RKO (cell line): ENCODE measurements at places on chromosomes 11 and 22.

DNA sequence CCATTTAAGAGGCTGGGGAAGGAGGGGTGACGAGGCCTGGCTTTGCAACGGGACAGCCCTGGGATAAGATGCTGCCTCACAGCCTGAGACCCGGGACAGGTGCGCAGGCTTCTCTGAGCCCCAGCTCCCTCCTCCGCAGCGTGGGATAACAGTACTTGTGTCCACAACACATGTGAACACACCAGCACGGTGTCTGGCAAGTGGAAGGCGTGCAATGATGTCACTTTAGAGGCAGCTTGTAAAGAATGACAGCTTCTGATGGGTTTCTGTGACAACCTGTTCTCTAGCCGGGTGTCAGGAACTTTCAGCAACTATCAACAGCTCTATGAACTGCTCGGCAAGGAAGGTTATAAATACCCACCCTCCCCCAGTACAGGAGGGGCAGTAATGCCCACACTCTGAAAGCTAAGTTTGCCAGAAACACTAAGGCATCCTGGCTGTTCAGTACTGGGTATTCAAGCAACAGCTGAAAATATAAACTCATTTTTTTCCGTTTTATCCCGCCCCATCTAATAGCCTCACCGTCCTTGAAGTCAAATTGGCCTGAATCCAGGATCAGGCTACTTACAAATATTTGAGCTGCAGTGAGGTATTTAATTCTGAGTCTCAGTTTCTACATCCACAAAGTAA, 59.7 kb downstream of the MYH9 start:
- no peak for DNase-seq

- no peak for DNase-seq
Observed at GRCh38 chr11:35126000-35126878, 12.7 kb upstream of the CD44 start.

GRCh38 chr11:86983021-86983488, 27.9 kb upstream of the FZD4 start:
- no peak for DNase-seq

GRCh38 chr11:57499413-57499982, 16.0 kb downstream of the SLC43A1 start:
- DNase-seq, result no peak

DNA sequence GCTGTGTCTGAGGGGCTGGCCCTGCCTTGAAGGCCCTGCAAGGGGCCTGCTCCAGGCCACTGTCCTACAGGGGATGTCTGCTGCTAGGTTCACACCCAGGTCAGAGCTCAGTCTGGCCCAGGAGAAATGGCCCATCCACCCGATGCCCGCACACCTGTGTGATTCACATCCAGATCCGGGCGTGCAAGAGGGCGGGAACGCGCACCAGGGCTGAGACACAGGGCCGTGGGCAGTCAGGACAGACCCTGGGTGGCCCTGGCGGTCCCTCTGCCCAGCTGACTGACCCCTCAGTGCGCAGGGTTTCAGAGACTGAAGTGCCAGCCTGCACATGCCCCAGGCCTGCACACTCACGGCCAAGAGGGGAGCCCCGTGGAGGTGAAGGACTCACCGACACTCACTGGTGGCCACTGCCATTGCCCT, 7.4 kb downstream of the TOLLIP start:
- no peak for DNase-seq

- no peak for DNase-seq
Observed at GRCh38 chr11:23976426-23976825, 520.4 kb upstream of the LUZP2 start.

- DNase-seq, result no peak
Observed at GRCh38 chr11:76030968-76031590, 175.2 kb downstream of the WNT11 start.

DNA sequence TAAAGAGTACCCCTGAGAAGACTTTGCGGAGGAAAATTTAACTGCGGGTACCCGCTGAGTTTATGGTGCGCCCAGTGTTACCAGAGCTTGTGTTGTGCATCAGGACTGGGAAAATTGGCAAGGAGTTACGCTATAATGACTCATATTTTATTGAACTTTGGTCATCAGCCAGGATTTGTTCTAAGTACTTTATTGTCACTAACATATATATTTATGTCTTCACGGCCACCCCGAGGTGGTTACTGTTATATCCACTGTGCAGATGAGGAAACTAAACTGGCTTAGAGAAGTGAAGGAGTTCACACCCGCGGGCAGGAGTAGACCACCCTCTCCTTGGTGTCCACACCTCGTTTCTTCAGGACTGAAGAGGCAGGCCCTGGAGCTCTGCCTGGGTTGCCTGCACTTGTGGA, 667 bp downstream of the ACCS start:
- peak; percentile 92 for DNase-seq

DNA sequence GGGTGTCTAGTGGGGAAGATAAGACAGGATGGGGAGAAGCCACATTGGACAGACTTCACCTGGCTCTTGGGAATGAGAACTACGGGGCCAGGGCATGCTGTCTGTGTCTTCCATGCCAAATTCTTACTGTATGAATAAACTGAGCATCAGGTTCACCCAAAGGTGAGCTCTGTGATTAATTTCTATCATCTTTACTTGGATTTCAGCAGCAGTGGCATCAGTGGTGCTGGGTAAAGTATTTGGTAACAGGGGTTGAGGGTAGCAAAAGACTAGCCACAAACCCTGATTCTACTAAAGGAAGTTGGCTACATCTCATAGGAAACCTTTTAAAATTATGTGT, 38.8 kb downstream of the IRAG1 start:
- no peak for DNase-seq

- DNase-seq, result no peak
Observed at GRCh38 chr22:44933666-44934453, 75.9 kb downstream of the PHF21B start.

DNA sequence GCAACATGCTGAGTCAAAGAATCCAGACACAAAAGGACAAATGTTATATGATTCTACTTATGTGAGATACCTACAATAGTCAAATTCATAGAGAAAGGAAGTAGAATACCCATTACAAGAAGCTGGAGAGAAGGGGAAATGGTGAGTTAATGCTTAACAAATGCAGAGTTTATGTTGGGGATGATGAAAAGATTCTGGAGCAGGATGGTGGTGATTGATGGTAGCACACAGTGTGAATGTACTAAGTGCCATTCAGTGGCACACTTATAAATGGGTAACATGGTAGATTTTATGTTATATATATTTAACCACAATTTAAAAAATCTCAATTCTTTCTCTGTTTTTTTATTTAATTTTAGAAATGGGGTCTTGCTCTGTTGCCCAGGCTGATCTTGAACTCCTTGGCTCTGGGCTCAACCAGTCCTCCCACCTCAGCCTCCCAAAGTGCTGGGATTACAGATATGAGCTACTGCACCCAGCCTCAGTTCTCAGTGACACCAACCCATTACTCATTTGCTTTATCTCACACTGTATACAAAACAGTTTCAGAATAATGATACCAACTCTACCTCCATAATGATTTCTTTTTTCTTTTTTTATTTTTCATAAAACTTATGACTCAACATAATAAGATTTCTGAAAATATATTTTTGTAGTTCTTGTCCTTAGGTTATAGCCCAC, 9.6 kb upstream of the RELA start:
- DNase-seq, result no peak

GRCh38 chr11:18384157-18384641, 10.2 kb upstream of the LDHA start:
- no peak for DNase-seq

- no peak for DNase-seq
Observed at GRCh38 chr22:20434773-20435172, 2.9 kb downstream of the SCARF2 start.

DNA sequence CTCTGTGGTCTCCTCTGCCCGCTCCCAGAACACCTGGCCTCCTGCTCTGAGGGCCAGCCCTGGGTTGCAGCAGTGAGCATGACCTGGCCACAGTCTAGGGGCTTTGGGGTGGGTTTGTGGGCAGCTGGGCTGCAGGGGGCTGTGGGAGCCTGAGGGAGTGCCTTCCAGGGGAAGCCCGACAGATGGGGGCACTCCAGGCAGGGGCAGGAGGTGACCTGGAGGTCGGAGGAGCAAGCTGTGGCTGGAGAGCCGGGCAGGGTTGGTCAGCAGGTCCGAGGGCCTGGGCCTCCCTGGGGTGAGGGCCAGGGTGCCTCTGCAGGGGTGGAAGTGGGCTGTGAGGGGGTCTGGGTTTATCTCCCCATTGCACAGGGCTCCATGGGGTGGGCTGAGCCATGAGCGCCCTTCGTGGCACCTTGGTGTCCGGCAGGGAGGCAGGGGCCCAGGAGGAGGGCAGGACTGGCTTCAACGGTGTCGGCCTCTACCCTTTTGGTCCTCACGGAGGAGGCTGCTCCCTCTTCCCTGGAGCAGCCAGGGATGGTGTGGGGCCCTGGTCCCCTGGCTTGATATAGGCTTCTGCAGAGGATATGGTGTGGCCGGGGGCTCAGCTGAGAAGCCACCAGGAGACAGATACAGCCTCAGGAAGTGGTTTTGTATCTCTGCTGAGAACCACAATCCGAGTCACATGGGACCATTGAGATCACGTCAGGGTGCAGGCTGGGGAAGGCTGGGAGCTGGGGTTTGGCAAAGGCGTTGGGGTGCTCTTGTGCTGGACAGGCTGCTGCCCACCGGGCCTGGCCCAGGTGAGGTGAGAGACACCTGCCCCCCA, 22.3 kb downstream of the KCNQ1 start:
- DNase-seq, result no peak

DNA sequence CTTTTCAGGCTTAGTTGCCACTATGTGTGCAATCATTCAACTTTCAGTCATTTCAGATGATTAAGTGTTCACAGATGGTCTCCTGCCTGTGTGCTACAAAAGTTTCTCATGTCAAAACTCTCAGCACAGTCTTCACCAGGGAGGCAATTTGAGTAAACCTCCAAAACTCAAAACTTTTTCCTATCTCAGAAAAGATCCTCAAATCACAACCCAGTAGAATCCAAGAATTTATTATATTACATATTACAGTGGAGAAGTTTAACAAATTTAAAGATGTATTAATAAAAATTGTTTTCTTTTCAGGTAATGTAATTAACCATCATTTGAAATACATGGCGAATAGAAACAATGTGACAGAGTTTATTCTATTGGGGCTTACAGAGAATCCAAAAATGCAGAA, at the start of gene OR4C13:
OR4C13 (plus strand) TSS at position 301 of the 400 bp plus-strand sequence; CDS start at position 333, 32 bp downstream.
- no peak for DNase-seq

GRCh38 chr11:131483877-131484276, 113.5 kb downstream of the NTM start:
- DNase-seq, result no peak

- DNase-seq, result no peak
Observed at GRCh38 chr11:76663486-76663810, 7.1 kb downstream of the LRRC32 start.

DNA sequence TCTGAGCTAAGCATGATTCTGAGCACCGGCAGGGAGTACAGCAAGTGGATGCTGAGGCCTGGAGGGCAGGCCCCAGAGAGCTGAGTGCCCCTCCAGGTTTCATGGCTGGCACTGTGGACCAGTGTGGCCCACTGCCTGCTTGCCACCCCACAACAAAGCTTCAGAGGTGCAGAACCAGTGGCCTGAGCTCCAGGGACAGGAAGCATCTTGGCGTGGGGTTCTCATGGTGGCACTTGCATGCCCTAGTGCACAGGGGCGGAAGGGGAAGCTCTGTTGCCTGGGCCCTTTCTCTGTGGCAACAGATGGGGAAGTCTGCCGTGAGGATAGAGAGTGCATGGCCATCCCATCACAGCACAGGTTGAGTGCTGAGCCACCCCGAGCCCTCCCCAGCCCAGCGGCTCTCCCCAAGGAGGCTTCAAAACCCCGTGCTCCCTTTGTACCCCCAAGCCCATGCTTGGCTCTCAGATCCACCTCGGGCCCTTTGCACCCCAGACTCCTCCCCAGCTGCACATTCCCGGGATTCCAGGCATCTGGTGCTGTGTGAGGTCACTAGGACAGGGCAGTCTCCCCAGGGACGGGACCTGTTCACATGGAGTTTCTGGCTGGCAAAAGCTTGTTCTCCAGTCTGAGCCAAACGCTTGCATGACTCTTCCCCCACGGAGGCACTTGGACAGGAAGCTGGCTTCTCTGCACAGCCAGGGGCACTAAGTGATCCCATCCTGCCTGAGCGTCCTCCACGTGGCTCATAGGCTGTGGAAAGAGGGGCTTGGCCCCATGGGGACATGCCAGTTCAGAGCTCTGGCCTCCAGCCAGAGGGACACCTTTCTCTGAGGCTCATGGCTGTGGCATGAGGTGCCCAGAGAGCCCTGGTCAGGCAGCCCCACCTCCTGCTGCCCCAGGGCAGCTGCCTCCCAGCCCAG, 4.2 kb downstream of the SLC25A1 start:
- DNase-seq, result peak; percentile 54

DNA sequence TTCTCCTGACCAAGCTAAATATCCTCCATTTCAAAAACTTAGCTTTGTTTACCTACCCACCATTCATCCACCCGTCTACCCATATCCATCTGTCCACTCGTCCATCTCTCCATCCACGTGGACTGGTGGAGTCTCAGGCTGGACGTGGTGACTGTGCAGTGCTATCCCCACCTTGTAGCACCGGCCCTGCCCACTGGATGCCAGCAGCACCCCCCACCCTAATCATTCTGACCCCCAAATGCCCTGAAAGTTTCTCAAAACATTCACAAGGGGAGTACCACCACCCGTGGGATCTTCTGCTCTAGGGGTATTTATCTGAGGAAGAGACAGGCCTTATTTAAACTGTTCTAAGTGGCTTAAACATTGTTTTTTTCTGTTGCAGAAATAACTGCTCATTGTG, 206.4 kb downstream of the TBC1D22A start:
- DNase-seq, result no peak

GRCh38 chr22:33726294-33726734, 194.0 kb downstream of the LARGE1 start:
- no peak for DNase-seq

DNA sequence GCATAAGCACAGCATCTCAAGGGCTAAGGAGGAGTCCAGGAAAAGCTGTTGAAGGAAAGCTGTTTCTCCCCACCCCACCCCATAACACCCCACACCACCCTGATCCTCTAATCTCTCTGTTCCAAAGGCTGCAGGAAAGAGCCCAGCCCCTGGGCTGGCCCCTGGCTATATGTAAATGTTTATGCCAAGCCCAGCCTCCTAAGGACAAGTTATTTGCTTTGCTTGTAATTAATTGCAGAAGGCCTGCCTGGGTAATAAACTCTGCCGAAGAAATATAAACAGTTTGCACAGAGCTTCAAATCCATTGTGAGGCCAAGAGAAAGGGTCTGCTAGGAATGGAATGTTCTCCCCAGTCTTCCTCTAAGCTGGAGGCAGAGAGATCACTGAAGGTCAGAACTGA, 21.2 kb downstream of the ARRB1 start:
- DNase-seq, result no peak

DNA sequence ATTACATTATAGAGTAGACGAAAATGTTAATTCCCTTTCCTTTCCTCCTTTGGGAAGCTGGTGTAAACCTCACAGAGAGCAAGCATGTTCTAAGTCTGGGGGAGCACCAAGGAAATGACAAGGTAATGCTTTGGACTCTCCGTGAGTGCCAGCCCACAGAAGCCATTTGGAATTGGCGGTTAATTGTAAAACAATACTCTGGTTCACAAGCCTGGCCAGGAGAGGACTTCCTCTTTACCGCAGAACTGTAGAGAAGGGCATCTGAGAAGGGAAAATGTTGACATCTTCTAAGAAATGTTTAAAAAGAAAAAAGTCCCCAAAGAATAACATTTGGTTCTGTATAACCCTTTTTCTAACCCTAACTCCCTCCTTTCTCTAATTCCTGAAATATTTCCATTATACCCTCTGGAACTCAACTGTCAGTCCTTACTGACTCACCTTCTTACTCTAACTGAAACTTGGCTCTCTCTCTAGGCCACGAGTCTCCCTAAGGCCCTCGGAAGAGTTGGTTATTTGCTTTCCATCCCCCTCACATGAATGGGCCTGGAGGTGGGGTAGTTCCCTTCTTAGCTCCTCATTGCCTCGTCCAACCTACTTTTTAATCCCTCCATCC, 379.8 kb downstream of the SOX6 start:
- no peak for DNase-seq

GRCh38 chr11:85805387-85805786, 5.6 kb downstream of the SYTL2 start:
- DNase-seq, result no peak
